Activated effector memory CD4-positive, alpha-beta T cell treated with anti-CD3 and anti-CD28 coated beads, Interleukin-2, amount 50 U/mL, for 16 hours (primary cell): ENCODE measurements at places on chromosomes 3 and 15.

DNA sequence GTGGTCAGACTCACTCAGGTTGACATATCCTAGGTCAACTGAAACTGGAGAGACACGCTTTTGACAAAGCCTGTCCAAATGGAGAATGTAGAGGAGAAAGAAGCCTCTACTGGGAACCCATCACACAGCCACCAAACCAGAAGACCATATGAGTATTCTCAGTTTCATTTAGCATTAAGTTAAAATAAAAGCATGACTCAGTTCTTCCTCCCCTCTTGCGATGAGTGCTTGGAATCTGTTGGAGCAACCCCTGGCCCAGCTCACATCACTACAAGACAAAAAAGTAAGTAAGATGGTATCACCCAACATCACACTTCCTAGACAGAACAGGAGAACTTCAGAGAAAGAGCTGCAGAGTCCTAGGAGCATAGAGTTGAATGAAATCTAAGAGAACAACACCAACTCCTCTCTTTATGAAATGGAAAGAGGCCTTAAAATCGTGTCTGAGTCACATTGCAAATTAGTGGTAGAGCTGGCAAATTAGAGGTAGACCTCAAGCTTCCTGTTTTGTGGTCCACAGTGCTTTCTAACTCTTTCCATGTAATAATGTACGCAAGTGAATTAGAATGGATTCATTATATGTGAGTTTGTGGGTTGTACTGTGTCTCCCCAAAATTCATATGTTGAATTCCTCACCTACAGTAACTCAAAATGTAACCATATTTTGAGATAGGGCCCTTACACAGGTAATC is 51.2 kb downstream of the FGF12 start:
- no peak for DNase-seq

DNA sequence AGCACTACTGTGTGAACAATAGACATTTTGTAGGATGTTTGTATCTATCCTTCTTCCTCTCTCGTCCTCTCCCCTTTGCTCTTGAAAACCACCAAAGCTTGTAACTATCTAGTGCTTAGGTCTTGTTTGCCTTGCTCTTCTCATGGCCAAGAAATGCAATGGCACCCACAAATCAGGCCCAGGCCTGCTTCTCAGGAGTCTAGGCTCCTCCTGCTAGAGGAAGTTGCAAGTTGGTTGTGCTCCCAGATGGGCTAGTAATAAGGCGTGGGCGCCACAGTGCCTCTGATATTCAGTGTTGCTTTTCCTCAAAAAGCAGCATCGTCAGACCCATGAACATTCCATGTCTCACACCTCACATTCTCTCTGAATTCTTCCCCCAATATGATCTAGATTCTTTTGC is 28.7 kb downstream of the ZNF385D start:
- no peak for DNase-seq

DNA sequence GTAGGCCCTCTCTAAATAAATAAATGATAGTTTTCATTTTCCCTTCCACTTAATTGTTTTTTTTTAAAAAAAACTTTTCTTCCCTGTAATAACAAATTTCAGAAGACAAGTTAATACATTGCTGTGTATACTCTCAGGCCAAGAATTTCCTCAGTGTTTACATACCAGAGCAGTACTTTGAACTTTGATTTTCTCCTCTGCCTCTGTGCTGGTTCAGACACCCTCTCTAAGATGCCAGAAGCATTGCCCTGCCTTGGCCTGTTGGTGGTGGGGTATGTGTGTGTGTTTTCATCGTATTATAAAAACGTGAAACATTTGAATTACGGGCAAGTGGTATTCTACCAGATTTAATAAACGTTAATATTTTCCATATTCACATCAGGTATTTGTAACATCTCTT is 70.1 kb downstream of the SMAD3 start:
- no peak for DNase-seq

DNA sequence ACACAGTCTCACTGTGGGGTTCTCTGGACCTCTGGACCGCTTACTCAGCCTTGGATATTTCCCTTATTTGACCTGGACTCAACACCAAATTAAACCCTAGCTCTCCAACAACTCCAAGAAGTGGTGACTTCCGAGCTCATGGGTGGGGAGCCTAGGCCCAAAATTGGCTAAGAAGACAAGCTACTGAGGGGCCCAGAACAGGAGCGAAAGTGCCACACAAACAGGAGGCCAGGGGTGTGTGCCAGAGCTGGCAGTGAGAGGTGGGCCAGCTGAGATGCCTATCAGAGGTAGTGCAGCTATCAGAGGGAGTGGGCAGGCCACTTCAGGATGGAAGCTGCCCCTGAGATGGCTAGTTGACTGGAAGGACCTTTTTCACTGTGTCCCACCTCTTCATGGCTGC is 151.1 kb upstream of the PRR20G start:
- DNase-seq = no peak

DNA sequence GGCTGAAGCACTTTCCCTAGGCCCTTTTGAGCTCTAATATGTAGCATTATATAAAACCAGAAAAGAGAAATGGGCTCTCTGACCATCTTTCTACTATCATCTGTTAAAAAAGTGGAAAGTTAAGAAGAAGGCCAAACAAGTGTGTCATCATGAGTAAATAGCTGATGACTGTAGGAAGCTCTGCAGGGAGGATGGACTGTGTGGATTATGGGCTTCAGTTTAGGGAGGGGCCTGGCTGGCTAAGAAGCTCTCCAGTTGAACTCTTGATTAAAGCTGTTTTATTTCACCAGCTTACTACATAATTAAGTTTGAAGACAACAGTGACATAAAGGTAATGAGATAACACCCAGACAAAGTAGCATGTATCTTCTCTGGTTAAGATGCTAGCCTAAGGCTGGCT is 30.6 kb downstream of the INTS14 start:
- DNase-seq = no peak
